ENCODE measurements at places on chromosomes 1 and 21.
A peak's percentile ranks its signal among the peaks of the same experiment; 100 is the strongest.

DNA sequence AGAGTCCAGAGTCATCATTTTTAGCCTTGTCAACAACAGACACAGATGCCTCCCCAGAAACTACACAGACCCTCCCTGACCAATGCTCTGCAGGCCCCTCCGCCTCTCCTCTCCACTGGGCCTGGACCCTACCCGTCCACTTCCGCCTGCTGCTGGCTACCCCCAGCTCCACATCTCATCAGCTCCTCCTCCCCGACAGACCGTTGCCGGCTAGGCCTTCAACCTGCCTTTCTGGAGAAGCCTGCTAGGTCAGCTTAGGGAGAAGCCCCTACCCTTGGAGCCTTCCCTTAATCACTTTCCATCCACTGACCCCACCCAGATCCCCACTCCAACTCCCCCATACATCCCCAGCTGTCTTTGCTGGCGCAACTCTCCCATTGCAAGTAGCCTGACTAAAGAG, 1.4 kb downstream of the TRIM17 start:
- no peak for DNase-seq

DNA sequence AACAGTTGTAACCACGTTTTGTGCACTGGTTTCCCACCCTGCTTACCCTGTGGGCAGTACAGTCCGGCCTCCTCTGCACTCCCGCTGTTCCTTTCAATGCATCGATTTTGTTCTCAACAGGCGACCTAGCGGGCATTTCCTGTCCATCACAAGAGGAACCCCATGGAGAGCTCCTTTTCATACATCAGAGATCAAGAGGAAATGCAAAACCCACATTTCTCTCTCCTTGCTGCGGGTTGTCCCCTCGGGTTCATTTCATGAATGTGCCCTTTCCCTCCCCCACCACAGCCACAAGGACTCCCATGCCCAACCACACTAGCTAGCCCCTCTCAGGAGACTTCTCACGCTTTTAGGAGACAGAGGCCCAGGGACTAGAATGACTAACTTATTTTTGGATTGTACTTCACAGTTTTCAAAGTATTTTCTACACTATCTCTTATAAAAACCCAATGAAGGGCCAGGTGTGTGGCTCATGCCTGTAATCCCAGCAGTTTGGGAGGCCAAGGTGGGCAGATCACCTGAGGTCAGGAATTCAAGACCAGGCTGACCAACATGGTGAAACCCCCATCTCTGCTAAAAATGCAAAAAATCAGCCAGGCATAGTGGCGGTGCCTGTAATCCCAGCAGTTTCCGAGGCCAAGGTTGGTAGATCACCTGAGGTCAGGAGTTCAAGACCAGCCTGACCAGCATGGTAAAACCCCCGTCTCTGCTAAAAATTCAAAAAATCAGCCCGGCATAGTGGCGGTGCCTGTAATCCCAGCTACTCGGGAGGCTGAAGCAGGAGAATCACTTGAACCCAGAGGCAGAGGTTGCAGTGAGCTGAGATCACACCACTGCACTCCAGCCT, 18.4 kb downstream of the ATP1A4 start:
- DNase-seq, result no peak

GRCh38 chr1:47711848-47712492, 274.1 kb downstream of the FOXD2 start:
- no peak for DNase-seq

- no peak for DNase-seq
Measured at GRCh38 chr1:101002551-101002950, 23.0 kb downstream of the DPH5 start.

- DNase-seq, result no peak
Measured at GRCh38 chr21:44571844-44572782, 1.4 kb upstream of the KRTAP10-4 start.

- DNase-seq, result peak; percentile 11
Measured at GRCh38 chr1:35369922-35370671, 101.6 kb downstream of the ZMYM4 start.
